Pancreas (tissue), 10 donors: ENCODE measurements at places on chromosomes 12 and 14. TPM values are rescaled to one million over a fixed set of nuclear protein-coding genes. Genes with fewer than 3 reads are reported as not detected.

GRCh38 chr14:99280066-99280731 lies 8.2 kb upstream of the BCL11B start:
- DNase-seq, result no peak

DNA sequence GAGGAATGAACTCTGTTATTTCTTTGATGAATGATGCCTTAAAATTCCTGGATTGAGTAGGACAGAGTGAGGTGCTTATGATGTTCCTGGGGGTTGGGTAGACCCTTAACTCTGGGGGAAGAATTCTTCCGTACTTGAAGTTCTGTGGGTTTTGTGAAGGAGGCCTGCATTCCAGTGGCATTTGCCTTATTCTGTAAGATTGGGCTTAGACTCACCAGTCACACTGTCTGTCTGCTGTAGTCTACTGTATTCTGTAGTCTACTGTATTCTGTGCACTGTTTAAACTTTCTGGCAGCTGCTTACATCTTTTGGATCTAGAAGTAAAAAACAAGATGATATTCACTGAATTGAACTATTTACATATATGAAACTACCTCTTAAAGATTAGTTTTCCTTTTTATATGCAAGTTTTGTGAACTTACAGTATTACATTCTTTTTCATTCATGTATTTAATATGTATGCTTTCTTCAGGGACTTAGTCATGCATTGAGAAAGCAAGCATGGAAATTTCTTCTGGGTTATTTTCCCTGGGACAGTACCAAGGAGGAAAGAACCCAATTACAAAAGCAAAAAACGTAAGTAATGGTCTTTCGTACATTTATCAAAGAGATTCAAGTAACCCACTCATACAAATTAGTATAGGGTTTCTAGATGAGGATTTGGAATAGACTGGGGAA lies 42.3 kb upstream of the TPH2 start:
- no peak for DNase-seq

DNA sequence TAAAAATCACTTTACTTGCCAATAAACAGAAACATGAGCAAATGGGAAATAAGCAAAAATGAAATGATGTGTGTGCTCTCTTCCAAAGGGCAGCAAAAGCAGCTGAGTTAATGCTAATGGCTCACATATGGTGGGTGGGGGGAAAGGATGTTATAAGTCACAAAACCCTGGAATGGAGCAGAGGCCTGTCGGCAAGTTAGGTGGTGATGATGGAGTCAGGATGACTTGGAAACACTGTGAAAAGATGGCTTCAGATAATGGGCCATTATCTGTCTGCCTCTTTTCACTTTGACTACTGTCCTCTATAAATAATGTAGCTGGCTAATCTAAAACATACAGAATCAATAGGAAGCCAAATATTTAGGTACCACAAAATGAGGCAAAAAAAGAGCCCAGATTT lies 228.7 kb downstream of the APAF1 start:
- no peak for DNase-seq

- DNase-seq, result no peak
These were observed 602 bp downstream of the APEX1 start for GRCh38 chr14:20455355-20456300.

The SLC17A8 gene
- total RNA-seq, result not detected

The SCYL2 gene
- total RNA-seq, result 16.0 TPM
